Left lung (tissue), 14 donors: ENCODE measurements at places on chromosomes 12 and 14. TPM values are rescaled to one million over a fixed set of nuclear protein-coding genes. Genes with fewer than 3 reads are reported as not detected.

- DNase-seq: peak; percentile 78
- H3K27me3 ChIP-seq: no peaks in the 10 kb centered on the region
- H3K4me3 ChIP-seq: no peak overlapping the region
- peaks cover 36% of the 10 kb centered on the region for H3K36me3 ChIP-seq
- peaks cover 38% of the 10 kb centered on the region for H3K4me1 ChIP-seq
These were observed 48.0 kb downstream of the DRAM1 start for GRCh38 chr12:101925361-101925760.

DNA sequence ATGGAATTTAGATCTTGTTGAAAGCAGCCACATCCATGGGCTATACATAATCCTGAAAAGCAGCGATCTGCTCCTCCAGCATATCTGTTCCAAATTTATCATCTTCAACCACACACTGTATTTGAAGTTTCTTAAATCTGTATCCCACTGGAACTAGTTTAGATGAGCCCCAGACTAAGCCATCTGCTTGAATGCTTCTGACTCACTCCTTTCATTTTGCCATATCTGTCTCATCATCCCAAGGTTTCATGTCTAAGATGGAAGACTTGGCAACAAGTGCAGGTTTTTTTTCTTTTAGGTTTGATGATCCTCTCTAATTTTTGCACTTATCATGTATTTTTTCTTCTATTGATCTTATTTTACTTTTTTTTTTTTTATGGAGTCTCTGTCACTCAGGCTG is 54.4 kb upstream of the TMEM263 start:
- H3K27me3 ChIP-seq: peaks cover 96% of the 10 kb centered on the region
- H3K4me3 ChIP-seq: no peak overlapping the region
- DNase-seq: no peak
- H3K27ac ChIP-seq: no peak overlapping the region
- H3K4me1 ChIP-seq: no peaks in the 10 kb centered on the region

- H3K27ac ChIP-seq: no peak overlapping the region
- H3K36me3 ChIP-seq: no peaks in the 10 kb centered on the region
- no peaks in the 10 kb centered on the region for H3K4me1 ChIP-seq
These were observed 9.1 kb downstream of the RIMBP2 start for GRCh38 chr12:130706885-130707570.

- no peak for DNase-seq
- H3K4me3 ChIP-seq: no peak overlapping the region
- H3K27me3 ChIP-seq: peaks cover 36% of the 10 kb centered on the region
- H3K27ac ChIP-seq: no peak overlapping the region
These were observed 10.9 kb upstream of the DLK1 start for GRCh38 chr14:100715803-100716202.

DNA sequence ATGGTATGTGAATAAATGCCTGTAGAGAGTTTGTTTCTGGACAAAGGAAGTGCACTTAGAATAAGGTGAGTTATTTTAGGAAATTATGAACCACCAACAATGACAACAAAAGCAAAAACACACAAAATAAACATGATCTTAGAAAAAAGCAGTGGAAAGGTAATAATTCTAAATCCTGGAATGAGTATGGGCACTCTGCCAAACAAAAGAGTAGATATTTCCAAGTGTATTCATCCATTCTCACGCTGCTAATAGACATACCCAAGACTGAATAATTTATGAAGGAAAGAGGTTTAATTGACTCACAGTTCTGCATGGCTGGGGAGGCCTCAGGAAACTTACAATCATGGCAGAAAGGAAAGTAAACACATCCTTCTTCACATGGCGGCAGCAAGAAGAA is 269.3 kb upstream of the NPAS3 start:
- no peak for DNase-seq
- no peak overlapping the region for H3K4me3 ChIP-seq
- no peaks in the 10 kb centered on the region for H3K27me3 ChIP-seq

DNA sequence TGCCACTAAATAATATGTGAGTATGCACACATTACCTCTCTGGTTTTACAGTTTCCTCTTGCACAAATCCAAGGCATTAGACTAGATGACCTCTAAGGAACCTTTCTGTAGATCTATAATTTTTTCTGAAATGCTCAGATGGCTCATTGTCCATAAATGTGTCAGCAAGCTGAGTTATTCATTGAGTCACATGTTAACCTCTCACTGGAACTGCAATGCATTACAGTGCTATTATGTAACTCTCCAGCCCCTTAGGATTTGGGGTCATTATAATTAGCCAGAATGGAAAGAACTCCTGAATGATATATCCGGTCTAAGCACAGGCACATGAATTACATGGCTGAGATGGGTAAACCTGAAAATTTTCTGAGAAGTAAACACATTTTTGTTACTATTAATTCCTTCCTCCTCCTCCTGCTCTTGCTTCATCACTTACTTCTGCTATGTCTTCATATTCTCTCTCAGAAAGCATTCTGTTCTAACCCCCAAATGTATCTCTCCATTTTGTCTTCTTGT is 20.3 kb upstream of the DRAM1 start:
- no peaks in the 10 kb centered on the region for H3K36me3 ChIP-seq
- H3K4me1 ChIP-seq: no peaks in the 10 kb centered on the region
- no peaks in the 10 kb centered on the region for H3K27me3 ChIP-seq
- peak overlapping the region; percentile 79 for H3K27ac ChIP-seq

KCNC2 gene
- not detected for total RNA-seq

PMCH gene
- total RNA-seq: not detected

ANKRD33 gene
- not detected for total RNA-seq

MYG1 gene
- total RNA-seq: 45.2 TPM
